NCI-H69 (cell line): ENCODE measurements at places on chromosomes 2 and 18.

DNA sequence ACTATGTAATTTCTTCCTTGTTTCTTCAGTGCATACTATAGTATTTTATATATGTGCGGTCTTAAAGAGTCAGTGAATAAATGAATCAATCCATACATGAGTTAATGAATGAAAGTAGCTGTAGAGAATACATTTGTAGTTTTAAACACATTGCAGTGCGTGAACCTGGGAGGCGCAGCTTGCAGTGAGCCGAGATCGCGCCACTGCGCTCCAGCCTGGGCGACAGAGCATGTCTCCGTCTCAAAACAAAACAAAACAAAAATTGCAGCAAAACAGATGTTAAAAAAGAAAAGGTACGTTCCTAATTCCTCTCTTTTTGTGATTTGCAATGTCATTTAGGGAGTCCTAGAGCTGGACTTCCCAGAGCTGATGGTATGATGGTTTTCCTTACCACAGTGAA is 1144.8 kb upstream of the FANCL start:
- no peak for DNase-seq

GRCh38 chr2:233446606-233447305 is 92.5 kb downstream of the DGKD start:
- no peak for DNase-seq

GRCh38 chr2:219707496-219708285 is 80.3 kb downstream of the SLC4A3 start:
- no peak for DNase-seq

DNA sequence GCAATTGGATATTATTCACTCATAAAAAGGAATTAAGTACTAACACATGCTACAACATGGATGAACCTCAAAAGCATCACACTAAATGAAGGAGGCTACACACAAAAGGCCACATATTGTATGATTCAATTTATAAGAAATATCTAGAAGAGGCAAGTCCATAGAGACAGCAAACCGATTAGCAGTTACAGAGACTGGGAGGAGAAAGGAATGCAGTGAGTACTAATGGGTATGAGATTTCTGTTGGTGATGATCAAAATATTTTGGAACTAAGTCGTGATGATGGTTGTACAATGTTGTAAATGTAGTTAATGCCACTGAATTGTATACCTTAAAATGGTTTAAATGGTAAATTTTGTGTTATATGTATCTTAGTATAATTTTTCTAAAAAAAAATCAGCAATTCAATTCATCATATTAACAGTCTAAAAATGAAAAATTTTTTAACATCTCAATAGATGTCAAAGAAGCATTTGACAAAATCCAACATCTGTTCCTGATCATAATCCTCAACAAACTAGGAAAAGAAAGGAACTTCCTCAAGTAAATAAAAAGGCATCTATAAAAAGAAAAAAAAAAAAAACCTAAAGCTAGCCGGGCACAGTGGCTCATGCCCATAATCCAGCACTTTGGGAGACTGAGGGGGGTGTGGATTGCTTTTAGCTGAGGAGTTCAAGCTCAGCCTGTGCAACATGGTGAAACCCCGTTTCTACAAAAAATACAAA is 98.1 kb downstream of the TGIF1 start:
- no peak for DNase-seq

- DNase-seq, result no peak
Observed at GRCh38 chr2:145690183-145690778, 1170.4 kb upstream of the ZEB2 start.

- peak; percentile 81 for DNase-seq
Observed at GRCh38 chr18:44423814-44424644, 256.7 kb upstream of the SETBP1 start.

DNA sequence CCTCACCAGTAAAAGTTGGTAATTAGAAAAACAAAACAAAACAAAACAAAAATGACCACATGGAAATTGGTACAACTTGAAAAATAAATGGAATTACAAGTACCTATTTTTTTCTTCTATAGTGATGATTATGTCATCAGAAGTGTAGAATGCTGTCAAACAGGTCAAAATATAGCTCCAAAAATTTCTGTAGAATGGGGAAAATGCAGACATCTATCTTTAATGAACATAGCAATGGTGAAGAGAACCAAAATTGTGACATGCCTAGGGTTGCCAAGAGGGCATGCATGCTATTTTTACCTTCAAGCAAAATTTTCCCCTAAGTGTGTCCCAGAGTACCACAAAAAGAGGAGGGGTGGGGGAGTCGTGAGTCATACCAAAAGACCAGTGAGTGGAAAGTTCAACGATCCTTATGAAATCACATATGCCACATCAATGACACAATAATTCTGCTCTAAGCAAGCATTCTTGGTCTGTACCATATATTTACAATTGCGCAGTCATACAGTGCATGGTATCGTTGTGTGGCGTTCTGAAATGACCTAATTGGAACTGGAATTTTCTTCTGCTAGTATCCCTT is 1436.4 kb downstream of the SUCLG1 start:
- no peak for DNase-seq

- no peak for DNase-seq
Observed at GRCh38 chr2:120764991-120765677, 29.5 kb downstream of the GLI2 start.

GRCh38 chr18:74477771-74478170 is 18.4 kb upstream of the CNDP2 start:
- no peak for DNase-seq

GRCh38 chr2:240435457-240435947 is at the start of gene GPC1:
Gene GPC1, plus strand, starts transcription at chr2:240435663. Its CDS starts 256 bp downstream, at chr2:240435919.
- peak; percentile 82 for DNase-seq

GRCh38 chr2:56318147-56318546 is 134.4 kb downstream of the CCDC85A start:
- no peak for DNase-seq

DNA sequence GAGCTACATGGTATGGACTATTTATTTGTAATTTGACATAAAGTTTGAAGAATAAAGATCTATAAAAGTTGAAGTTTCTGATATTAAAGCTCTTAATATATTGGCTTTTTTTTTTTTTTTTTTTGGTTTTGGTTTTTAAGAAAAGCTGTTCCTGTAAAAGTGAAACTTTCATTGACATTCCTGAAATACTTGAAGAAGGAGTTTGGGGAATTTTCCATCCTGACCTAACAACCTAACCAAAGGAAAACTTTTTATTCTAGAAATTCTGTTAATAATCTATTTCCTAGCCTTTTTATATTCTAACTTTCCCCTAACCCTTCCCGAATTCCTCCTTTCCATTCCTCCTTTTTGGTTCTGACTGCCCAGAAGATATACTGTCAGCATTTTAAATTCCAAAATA is 83.7 kb downstream of the ACSL3 start:
- no peak for DNase-seq

DNA sequence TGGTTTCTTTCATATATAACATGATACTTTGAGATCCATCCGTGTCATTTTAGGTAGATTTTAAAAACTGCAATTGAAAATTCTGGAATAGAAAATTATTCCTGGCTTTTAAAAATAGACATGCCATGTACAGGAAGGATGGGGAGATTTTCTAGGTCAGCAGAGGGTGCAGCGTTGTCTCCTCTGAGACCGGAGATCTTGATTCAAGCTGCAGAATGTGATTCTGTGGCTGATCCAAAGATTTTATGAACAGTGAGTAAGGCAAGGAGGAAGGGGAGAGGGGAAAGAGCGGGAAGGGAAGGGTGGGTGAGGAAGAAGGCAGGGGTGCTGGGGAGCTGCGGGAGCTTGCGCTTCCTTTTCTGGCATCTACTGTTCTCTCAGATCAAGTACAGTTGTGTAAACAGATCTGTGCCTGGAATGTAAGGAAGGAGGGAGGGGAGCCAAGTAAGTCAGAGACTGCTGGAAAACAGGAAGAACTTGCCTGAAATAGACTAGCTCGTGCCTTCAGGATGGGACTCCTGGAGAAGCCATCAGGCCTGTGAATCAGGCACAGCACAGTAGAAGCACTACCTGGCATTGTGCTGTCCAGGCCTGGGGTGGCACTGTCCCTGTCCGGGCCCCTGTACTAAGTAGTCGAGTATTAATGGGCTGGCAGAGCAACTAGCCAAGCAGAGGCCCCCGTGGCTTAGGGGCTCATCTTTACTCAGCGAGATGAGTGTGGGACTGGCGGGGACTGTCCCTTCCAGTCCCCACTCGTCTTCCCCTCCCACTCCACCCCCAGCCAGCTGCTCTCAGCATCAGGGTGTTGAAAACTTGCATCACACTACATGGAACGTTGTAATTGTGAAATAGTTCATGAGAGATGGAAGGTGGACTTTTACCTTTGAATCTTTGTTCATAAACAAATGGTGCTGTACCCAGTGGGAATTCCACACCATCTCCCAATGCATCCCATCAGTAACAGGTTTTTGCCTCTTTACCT is 163.5 kb downstream of the UXS1 start:
- peak; percentile 0 for DNase-seq

- DNase-seq, result no peak
Observed at GRCh38 chr2:109513749-109514588, 99.8 kb downstream of the SEPTIN10 start.

GRCh38 chr2:64404002-64404731 is 49.8 kb upstream of the LGALSL start:
- peak; percentile 41 for DNase-seq

- no peak for DNase-seq
Observed at GRCh38 chr18:55839343-55839742, 251.4 kb upstream of the TCF4 start.

DNA sequence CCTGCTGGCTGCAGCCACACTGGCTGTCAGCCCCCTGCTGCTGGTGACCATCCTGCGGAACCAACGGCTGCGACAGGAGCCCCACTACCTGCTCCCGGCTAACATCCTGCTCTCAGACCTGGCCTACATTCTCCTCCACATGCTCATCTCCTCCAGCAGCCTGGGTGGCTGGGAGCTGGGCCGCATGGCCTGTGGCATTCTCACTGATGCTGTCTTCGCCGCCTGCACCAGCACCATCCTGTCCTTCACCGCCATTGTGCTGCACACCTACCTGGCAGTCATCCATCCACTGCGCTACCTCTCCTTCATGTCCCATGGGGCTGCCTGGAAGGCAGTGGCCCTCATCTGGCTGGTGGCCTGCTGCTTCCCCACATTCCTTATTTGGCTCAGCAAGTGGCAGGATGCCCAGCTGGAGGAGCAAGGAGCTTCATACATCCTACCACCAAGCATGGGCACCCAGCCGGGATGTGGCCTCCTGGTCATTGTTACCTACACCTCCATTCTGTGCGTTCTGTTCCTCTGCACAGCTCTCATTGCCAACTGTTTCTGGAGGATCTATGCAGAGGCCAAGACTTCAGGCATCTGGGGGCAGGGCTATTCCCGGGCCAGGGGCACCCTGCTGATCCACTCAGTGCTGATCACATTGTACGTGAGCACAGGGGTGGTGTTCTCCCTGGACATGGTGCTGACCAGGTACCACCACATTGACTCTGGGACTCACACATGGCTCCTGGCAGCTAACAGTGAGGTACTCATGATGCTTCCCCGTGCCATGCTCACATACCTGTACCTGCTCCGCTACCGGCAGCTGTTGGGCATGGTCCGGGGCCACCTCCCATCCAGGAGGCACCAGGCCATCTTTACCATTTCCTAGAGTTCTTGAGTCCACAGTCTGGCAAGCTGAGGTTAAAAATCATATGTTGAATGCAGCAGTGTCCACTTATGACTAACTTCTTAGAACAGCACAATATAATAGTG is 741 bp downstream of the GPR148 start:
- peak; percentile 78 for DNase-seq

GRCh38 chr2:195495351-195495750 is 161.7 kb upstream of the SLC39A10 start:
- no peak for DNase-seq

GRCh38 chr2:239288951-239289511 is 111.8 kb downstream of the HDAC4 start:
- no peak for DNase-seq

GRCh38 chr2:146481629-146482028 is 1363.2 kb upstream of the ACVR2A start:
- no peak for DNase-seq

GRCh38 chr2:202373490-202373889 is 2.6 kb upstream of the BMPR2 start:
- no peak for DNase-seq

DNA sequence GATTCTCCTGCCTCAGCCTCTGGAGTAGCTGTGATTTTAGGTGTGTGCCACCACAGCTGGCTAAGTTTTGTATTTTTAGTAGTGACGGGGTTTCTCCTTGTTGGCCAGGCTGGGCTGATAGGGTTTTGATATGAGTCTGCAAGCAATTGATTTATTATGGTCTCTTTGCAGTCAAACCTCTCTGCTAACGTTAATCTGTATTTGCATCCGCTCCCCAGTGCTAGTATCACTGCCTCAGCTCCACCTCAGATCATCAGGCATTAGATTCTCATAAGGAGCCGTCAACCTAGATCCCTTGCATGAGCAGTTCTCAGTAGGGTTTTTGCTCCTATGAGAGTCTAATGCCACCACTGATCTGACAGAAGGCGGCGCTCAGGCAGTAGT is 19.0 kb downstream of the HAT1 start:
- no peak for DNase-seq

- DNase-seq, result no peak
Observed at GRCh38 chr2:88738271-88738670, 46.8 kb downstream of the RPIA start.

DNA sequence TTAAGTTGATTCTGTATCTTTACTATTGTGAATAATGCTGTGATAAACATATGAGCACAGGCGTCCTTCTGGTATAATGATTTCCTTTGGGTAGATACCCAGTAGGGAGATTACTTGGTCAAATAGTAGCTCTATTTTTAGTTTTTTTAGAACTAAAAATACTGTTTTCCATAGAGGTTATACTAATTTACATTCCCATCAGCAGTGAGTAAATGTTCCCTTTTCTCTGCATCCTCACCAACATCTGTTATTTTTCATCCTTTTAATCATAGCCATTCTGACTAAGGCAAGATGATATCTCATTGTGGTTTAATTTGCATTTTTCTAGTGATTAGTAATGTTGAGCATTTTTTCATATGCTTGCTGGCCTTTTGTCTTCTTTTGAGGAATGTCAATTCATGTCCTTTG is 35.1 kb downstream of the PMS1 start:
- DNase-seq, result no peak

DNA sequence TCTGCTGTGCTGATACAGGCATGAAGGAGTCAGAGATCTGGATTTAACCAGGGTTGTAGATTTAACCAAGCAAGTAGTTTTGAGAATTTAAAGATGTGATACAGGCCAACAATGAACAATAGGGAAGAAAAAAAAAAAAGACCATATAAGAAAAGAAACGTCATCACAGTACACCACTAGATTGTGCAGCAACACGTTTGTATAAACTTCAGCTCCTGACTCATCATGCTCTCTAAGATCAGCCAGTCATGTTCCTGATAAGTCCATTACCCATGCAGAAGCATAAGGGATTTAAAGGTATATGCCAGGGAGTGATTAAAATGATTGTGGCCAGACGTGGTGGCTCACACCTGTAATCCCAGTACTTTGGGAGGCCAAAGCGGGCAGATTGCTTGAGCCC is 22.3 kb upstream of the ERICH2 start:
- DNase-seq, result no peak

DNA sequence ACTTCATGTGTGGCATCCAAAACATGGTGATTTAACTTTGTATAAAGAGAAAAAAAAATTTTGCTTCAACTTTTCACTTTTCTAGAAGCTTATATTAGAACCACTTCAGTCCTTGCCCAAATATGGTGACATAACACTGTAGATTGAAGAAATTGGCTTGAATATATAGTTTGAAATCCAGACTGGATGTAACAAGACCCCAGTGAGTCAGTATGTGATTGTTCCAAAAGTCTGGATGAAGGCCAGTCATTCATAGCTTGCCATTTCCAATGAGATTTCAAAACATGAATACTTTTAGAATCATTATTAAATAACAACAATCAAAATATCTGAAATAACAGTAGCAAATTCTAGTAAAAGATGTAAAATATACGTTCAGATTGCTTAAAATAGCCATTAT is 104.8 kb upstream of the FN1 start:
- DNase-seq, result no peak

- no peak for DNase-seq
Observed at GRCh38 chr2:202115479-202115971, 42.5 kb downstream of the KIAA2012 start.
